ENCODE measurements at places on chromosomes 6 and 20. TPM values are rescaled to one million over a fixed set of nuclear protein-coding genes. Genes with fewer than 3 reads are reported as not detected.

Gene VIP
- 0.60 TPM for total RNA-seq

DNA sequence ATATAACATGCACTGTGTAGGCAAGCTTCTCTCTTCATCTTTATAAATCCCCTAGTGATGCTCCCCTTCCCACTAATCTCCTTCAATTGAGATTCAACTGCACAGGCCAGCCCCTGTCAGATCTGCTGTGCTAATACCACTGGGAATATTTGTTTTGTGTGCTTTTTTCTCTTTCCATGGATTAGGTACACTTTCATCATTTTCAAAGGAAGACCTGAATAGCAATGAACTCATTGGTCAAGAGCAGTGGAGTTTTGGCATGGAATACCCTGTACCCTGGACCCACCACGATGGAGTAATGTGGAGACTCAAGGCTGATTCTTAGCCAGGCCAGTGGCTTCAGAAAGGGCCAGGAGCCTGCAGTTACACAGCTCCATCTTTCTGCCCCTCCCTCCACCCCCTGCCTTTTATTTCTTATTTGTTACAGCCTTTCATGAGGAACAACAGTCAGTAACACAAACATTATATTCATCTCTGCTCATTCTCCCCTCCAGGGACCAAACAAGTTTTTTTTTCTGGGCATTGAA is 75.4 kb upstream of the KCNG1 start:
- no peak for DNase-seq

Gene GRIK2
- total RNA-seq = 5.4 TPM

DNA sequence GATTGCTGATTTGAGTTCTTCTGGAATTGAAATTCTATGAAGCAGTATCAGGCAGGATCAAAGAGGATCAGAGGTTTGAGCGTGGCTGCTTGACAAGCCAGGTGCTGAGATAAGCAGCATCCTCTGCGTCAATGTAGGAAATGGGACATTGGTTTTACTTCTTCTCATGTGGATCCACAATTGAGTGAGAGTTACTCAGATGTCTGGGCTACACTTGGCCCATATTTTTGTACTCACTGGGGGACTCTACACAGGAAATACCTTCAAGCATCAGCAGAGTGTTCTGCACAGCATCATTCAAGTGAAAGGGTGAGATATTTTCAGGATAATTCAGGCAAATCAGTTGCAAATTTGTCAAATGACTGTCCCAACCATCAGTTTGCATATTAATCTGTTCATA is 613.9 kb upstream of the ARID1B start:
- no peak for DNase-seq

DNA sequence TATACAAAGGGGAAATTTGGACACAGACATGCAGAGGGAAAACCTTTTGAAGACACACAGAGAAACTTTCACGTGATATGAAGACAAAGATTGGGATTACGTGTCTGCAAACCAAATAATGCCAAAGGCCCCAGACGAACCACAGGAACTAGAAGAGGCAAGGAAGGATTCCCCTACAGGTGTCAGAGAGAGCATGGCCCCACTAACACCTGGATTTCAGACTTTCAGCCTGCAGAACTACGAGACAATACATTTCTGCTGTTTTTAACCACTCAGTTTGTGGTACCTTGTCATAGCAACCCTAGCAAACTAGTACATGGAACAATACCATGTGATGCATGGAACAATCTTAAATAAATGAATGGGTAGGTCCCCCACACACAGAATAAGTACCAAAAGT is 341.0 kb downstream of the HDGFL1 start:
- DNase-seq = no peak

DNA sequence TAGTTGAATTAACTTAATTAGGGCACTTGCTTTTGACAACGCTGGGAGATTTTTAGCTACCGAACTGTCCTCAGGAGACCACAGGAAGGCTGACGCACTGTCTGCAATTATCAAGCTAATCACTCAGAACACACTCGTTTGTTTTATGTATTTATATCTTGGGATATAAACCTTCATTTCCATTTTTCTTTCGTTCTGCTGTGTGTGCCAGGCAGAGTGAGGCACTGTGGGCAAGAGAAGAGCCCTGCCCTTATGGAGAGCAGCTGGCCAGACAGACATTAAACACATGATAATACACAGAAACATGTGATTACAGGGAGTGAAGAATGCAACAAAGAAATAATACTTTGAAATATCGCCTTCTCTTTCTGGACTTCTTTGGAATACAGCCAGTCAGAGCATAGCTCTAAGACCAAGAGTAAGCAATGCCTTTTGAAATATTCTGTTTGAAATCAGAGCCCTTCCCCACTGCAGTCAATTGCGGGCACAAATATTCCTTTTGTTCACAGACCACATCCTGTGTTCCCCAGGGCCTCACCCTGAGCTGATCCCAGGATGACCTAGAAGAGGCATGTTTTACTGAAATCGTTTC is 96.8 kb downstream of the ANKRD60 start:
- no peak for DNase-seq

DNA sequence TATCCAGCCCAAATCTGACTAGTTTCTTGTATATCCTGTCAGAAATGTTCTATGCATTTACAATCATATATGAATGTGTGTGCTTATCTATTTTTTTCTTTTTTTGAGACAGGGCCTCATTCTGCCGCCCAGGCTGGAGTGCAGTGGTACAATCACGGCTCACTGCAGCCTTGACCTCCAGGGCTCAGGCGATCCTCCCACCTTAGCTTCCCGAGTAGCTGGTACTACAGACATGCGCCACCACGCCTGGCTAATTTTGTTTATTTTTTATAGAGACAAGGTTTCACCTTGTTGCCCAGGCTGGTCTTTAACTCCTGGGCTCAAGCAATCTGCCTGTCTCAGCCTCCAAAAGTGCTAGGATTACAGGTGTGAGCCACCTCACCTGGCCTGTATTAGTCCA is 3.0 kb upstream of the RAB44 start:
- no peak for DNase-seq

DNA sequence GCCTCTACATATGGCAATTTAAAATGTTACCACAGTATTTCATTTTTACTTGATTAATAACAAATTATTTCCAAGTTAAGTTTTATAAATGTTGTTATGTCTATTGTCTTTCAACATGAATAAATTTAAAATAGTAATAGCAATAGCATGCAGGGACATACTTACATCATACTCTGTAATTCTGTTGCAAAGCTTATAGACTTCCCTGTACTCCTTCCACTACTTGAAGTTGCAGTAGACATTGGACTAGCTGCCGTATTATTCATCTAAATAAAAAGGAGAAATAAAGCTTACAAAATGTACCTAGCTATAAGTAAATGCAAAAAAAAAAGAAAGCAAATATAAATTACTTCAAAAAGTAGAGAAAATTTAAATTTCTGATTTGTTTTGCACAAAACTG is 12.7 kb downstream of the SUPT3H start:
- DNase-seq = no peak

DNA sequence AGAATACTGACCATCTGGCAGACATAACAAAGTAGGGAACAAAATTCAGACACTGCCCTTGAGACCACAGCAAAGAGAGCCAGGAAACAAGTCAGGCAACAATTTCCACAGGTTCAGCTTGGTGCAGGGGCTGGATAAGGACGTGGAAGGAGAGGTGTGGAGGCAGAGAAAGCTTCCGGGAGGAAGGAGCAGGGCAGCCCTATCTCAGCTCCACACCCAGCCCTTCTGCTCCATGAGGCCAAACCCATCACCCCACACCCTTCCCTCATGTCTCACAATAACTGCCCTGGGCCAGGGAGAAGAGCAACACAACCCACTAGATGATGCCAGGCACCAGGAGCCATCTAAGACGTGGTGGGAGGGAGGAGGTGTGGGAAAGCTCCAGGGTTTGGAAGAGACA is 5.8 kb downstream of the SNHG17 start:
- no peak for DNase-seq

DNA sequence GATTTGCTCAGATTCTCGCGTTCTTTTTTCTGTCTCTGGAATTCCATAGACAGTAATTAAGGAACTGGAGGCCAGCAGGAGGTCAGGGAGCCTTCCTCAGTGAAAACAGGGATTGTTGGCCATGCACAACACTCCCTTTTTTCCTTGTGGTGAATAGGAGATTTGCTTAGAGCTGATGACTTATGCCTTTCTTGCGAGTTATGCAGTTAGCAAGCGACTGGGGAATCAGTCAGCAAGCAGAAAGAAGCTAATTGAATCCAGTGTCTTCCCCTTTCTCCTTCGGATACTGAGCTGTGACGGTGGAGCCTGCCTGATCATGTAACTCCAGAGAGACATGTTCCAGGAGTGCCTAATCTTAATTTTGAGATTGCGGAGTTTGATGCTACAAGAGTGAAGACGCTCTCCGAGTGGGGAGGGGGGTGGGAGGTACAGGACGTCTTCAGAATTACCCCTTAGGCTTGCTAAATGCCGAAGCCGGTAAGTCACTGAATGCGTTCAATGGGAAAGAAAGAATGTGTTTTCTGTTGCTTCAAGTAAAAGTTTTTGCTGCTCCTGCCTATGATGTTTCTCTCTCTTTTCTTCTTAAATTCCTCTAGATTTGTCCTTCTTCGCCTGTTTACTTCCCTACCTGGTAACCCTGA is 165.9 kb downstream of the SASH1 start:
- DNase-seq = no peak

DNA sequence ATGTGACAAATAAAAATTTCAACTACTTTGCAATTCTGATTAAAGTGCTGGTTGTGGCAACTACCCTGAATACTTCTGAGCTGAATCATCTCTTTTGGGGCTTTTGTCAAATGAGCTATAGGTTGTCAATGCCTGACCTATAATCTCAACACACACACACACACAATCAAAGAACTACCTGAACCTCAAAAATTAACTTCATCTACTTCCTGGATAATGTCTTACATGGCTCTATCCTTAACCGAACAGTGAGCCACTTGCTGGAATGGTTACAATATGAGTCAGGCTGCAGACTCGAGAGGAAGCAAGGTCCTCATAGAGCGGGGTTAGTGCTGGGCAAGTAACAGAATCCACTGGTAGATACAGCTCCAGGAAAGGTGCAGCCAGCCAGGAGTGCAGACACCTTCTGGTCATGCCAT is 70.6 kb upstream of the DST start:
- DNase-seq = no peak

GRCh38 chr20:34574861-34575260 is 16.3 kb downstream of the MAP1LC3A start:
- DNase-seq = no peak

DNA sequence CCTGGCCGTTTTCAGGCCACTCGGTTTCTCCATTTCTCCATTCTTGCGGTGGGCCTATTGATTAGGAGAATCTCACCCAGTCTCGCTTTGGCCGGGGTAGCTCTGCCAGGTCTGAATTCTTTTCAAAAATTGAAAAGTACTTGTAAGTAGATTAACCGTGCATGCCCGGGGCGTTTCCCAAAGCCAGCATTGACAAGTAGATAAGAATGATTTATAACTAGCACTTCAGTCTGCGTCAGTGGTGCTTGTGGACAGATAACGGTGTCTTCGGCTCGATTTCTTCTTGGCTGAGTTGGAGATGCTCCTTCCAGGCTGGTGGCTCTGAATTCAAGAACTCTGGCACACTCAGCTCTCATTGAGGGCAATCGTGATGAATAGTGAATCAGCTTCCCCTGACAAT is 29.0 kb downstream of the SLC24A3 start:
- DNase-seq = no peak

DNA sequence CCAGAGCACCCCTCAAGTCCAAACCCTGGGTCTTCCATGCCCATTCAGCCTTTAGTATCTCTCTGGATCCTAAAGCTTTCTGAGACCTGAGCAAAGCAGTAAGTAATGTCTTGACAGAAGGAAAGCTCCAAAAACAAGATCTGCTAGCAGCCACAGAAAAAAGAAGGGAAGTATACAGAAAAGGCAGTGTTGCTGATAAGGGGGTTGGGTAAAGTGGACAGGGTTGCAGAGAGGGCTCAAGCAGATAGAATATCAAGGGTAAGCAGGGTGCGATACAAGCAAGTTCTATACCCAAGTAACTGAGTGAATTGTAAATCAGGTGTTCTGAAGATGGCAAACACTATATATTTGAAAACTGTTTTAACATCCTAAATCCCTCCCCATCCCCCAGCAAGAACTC is 113.4 kb upstream of the CARMIL1 start:
- no peak for DNase-seq

DNA sequence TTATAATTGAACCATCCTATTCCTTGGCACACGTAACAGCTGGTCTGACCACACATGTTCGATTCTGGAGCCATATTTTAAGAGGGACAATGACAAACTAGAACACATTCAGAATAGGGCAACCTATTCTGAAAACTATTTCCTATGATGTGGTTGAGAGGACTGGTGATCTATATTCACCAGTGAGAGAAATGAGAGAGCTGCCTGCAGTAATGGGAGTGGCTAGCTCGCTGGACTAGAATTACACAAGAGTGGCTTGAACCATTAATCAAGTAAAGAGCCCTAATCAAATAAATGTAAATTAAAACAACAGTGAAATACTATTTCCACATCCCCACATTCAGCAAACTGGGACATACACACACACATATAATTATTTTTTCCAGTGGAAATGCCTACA is 55.3 kb upstream of the LY86 start:
- DNase-seq = no peak
